Foreskin melanocyte (primary cell): ENCODE measurements at places on chromosomes 5 and 9.

- DNase-seq, result no peak
Observed at GRCh38 chr9:111948951-111949350, 52.3 kb downstream of the UGCG start.

GRCh38 chr5:166488560-166488959 is 1802.9 kb upstream of the WWC1 start:
- no peak for DNase-seq

DNA sequence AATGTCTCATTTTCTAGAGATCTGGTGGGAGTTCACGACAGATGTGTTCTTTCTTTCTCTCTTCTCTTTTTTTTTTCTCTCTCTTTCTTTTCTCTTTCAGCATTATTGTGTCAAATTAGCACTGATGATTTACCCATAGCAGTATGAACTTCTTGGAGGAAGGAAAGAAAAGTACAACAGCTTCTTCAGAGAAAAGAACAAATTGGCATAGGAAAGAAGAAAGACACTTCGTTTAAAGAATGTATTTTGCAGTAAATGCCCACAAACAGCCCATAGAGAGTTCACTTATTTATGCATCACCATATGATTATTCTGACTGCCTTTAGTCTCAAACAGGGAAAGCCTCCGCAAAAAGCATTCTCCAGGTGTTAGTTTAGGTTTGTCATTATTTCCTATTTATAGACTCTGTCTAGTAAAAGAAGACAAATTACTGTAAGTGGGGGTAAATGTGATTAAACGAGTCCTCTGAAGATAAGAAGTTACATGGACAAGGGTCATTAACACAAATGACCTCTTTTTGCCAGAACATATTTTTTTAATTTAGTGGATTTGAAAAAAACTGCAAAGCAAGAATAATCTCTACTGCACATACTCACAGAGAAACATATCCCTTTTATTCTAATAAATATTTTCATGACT is 68.0 kb downstream of the POU5F2 start:
- DNase-seq, result no peak

DNA sequence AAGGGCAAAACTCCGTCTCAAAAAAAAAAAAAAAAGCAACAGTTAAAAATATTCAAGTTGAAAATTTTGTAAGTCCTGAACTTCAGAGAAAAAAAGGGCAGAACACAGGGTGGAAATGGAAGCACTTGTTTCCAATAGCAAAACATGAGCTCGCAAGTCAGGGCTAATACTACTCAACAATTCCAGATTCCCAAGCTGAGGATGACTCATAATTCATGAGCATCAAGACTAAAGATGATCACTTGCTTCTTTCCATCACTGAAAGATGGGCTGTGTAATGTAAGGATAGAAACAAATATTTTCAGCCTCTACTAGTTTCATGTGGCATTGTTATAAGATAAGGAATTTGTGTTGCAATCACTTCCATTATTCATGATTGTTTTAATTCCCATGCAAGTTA is 33.5 kb upstream of the FST start:
- DNase-seq, result no peak

GRCh38 chr9:134185536-134186011 is 21.2 kb upstream of the RNU6ATAC start:
- DNase-seq, result no peak

- no peak for DNase-seq
Observed at GRCh38 chr9:136717399-136717798, 5.0 kb downstream of the DIPK1B start.

DNA sequence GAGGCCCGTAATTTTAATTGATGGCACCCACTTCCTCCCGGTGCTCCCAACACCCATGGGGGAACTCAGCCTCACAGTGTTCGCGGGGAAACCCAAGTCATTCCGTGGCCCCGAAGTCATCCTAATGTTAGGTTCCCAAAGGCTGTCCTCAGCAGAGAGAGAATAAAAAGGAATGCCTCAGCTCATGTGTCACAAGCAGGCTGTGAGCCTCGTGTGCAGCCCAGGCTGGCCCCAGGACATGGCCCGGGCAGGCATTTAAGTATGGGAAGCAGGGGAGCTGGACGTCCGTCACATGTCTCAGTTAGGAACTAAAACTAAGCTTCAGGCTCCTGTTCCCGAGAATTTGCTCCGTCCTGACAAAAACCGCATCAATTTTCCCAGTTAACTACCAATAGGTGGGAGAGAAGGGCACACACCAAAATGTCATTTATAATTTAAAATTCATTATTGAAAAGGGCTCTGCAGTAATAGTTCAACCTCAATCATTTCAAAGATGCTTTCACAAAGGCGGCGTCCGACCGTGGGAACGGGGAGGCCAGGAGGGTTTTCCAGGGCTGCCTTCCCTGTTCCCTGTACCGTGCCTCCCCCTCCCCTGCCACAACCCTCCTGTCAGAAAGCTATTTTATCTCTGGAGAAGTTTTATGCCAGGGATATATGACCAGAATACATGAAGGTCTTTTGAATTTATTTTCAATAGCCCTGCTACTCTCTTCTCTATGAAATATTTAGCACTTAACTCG is 137.3 kb downstream of the FSTL4 start:
- peak; percentile 22 for DNase-seq

GRCh38 chr9:86005253-86005775 is 64.4 kb downstream of the NAA35 start:
- no peak for DNase-seq

DNA sequence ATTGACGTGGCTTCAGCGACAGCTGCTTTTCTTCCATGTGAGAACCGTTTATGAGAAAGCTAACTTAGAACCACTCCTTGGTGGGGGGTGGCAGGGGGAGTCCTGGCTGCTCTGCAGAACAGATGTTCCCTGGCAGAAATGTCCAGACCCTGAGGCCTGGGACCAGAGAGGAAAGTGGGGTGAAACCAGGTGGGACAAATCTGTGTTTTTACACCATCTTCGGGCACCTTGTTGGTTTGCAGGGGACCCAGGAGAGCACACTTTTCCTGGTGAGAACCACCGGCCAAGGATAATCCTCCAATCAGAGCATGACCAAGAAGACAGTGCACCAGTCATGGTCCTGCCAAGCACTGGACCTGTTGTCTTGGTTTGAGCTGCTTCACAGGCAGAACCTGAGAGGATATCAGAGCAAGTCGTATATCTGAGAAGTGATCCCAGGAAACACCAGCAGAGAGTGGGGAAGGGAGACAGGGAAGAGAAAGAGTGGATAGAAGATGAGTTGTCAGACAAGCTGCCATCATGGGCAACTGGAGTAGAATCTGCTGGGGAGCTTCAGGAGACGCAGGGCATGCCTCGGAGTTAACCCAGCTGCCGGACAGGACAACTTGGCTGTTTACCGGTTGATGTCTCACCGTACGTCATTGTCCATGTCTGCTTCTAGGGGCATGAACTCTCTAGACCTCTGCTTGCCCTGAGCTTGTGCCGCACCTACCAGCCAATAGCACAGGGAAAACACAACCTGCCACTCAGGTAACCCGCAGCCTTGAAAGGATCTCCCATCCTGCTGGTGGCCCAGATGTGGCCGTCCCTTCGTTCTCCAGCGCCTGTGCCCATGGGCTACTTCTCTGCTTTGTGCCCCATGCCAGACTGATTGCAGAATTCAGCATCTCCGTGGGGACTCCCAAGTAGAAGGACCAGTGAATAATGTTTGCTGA is 178.4 kb upstream of the MVB12B start:
- DNase-seq, result no peak

DNA sequence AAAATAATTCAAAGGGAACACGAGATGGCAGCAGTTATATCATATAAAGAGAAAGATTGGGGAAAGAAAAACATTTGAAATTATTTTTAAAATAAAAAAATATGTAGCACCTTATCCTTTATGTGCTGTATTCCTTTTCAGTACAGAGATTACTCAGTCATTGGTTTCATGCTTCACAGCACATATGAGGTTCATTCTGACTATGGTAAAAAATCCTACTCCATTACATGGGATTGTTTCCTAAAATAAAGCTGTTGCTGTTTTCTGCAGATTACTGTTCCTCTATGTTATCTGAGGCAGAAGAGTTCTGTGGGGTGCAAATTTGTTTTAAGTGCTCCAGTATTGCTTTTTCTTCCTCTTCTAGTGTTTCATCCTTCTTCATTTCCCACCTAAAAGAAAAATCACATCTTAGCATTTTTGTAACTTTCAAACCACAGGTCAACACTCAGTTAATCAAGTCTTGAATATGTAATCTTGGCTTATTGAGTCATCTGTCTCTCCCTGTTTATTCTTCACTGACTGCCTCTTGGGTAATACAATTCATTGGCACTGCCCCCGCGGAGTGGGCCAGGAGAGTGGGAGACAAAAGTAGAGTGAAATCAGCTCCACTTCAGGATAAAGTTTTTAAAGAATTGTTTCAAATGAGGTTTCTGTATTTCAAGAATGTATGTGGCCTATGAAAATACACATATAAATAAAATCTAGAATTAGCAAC is 412.5 kb upstream of the POU5F2 start:
- DNase-seq, result no peak

DNA sequence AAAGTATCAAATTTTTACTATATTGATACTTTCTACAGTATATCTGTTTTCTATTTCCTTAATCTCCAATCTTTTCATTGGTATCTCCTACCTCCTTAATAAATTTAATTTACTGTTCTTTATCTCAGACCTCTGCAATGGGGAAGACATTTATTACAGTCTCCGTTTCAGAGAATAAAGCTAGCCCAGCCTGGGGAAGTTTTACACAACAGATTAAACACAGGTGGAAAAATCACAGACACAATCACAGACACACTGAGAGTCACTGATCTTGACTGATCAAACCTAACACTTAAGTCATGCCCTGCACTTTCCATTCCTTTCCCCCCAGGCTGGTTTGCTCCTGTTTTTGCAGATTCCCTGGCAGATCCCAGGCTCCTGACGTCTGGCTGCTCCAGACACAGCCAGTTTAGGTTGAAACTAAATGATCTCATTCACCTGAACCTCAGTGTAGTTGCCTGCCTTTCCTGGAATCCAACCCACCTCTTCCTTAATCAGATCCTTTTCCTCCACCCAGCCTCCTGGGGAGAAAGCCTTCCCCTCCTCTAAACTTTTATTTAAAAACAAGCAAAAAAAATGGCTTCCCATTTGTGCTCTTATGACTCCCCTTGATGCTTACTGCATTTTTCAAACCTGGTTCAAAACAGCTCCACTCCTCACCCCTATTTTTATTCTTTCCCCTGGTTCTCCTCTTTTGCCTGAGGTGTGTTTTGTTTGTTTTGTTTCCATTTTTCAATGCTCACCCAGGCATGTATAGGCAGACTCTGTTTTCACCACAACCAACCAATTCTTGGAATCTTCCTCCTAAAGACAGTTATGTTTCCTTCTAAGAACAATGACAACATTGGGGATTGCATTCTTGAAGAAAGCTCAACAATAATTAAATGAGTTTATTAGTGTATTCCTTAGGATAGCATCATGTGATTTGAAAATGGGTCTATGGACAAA is 29.5 kb upstream of the OSMR start:
- no peak for DNase-seq

DNA sequence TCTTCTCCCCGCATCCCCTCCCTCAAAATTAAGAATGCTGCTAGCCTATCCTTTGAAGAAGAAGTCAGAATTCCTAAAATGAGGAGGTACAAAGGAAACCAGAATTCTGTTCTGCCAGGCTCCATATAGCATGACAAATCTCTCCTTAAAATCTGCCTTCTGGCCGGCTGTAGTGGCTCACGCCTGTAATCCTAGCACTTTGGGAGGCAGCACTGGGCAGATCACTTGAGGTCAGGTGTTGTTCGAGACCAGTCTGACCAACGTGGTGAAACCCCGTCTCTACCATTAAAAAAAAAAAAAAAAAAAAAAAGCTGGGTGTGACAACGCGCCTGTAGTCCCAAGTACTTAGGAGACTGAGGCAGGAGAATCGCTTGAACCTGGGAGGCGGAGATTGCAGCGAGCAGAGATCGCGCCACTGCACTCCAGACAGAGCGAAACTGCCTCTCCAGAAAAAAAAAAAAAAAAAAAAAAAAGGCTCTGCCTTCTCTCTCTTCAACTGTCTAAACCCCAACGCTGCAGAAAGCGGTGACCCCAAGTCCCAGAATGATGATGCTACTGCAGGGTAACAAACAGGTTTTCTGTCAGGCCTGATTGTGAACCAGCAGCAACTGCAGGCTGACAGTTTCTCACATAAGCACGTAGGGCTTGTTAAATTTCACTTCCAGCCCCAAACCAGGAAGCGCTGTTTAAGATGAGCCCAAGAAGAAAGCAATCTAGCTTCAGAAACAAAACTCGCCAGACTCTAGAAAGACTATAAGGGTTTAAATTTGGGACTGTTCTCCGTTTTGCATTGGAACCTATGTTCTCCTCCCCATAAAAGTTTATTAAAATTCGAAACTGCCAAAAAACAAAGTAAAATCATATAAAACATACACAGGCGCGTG is 963 bp upstream of the CAST start:
- peak; percentile 53 for DNase-seq

- DNase-seq, result no peak
Observed at GRCh38 chr9:105319202-105319813, 74.9 kb downstream of the SLC44A1 start.

- no peak for DNase-seq
Observed at GRCh38 chr5:147674411-147674810, 108.1 kb downstream of the JAKMIP2 start.

DNA sequence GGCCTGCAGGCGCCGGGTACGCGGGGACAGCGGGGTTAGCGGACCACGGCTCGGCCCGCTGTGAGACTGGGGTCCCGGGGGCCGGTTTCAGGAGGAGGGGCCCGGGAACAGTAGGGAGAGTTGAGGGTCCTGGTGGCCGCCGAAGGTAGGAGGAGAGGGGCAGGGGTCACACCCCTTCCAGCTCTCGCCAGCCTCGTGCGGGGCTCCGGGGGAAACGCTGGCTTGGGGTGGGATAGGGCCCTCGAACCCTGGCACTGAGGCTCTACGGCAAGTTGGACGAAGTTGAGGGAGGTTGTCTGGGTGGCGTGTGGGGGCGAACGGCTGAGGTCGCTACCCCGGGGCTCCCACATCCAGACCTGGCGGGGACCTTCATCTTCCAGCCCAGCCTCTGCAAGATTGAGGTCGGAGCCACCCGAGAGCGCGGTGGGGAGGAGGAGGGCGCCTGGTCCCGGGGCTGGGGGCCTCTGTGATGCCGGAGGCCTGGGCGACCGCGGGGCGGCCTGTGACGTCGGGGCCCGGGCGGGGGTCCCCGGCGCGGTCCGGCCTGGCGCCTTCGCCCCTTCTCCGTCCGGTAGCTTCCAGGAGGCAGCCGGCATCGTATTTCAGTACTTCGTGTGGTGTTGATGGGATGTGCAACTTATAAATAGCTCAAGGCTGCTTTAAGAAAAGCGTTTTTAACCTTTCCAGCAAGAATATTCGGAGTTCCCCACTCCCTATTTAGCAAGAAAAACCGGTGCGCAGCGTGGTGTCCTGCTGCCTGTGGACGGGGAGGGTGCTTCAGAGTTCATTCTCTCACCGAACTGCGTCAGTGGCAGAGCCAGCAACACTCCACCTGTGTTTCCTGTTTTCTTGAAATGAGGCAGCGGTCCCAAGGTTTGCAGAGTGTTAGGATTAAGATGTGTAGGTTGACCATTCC is 902 bp downstream of the HABP4 start:
- no peak for DNase-seq

GRCh38 chr9:93821307-93821703 is 133.8 kb downstream of the BARX1 start:
- DNase-seq, result no peak
